ENCODE measurements at places on chromosomes 1 and 21.

DNA sequence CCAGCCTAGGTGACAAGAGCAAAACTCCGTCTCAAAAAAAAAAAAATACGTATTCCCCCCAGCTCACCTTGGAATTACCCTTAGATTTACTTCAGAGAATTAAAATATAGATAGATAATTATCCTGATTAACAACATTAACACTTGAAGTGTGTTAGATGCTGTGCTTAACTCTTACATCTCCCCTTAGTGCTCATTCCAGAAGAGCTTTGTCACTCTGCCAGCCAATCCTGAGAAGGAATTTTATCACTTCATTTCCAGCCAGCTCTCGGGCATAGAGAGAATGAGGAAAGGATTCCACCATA, 1.6 kb upstream of the SHC1 start:
- DNase-seq = no peak
- peaks cover 21% of the 10 kb centered on the region for H3K36me3 ChIP-seq
- H3K27me3 ChIP-seq = no peaks in the 10 kb centered on the region
- peaks cover 40% of the 10 kb centered on the region for H3K4me1 ChIP-seq
- H3K4me3 ChIP-seq = peak overlapping the region; percentile 70
- peak overlapping the region; percentile 86 for H3K27ac ChIP-seq

DNA sequence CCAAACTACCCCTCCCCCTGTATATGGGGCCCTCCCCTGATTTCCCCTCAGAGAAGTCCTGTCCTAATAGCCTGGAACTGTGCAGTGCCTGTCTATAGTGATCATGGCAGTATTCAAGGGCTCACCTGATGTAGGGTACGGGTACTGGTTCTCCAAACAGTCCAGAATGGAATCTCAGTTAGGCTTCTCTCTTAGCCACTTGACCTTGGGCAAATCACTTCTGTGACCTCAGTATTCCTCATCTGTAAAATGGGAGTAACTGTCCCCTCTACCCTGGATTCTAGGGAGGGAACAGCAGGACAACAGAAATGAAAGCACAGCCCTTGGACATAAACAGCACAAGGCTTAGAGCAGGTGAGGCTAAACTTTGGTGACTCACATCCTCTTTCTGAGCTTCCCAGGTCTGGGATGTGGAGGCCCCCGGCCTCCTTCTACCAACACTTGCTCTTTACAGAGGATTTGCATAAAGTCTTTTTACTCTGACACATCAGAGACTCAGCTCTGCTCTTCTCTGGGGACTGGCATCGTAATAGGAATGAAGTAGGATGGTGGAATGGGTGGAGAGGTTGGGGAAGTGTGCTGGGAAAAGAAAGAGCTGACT, 20.0 kb upstream of the PDZK1IP1 start:
- no peak overlapping the region for H3K4me3 ChIP-seq
- H3K27me3 ChIP-seq = no peaks in the 10 kb centered on the region
- H3K4me1 ChIP-seq = no peaks in the 10 kb centered on the region
- no peak overlapping the region for H3K27ac ChIP-seq

GRCh38 chr1:206706806-206707366, 22.2 kb downstream of the MAPKAPK2 start:
- peaks cover 10% of the 10 kb centered on the region for H3K4me1 ChIP-seq
- no peak overlapping the region for H3K4me3 ChIP-seq
- H3K27me3 ChIP-seq = no peaks in the 10 kb centered on the region
- no peaks in the 10 kb centered on the region for H3K36me3 ChIP-seq
- DNase-seq = no peak

DNA sequence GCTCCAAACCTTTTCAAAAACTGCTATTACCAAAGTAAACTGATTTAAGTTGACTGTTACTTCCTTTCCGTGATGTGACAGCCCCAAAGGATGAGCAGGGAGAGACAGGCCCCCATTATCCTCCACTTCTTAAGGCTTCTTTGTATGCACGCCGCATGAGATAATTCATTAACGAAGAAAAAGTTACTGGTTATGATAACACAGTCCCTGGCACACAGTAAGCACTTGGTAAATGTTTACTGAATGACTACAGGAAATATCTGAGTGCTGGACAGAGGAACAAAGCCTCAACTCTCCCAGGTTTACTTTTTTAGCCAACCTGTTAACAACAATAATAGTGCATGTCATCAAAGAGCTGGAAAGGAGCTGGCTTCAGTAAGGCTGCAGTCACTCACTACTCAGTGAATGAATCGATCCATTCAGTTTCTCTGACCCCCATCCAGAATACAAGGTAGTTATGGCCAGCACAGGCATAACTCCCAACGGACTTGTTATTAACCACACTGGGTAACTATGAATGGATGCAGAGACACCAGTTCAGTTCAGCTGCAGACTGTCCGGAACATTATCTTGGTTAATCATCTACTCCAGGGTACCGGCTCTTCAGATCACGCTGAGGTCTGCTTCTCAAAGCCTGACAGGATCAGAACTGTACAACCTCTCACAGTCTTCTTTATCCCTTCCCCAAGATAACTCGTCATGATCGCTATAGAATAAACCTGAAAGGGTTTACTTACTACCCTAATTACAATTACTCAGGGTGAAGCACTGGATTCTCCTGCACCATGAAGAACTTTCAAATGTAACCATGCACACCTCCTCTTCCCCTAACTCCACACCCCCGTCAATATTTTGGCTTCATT, 58.3 kb downstream of the TGFBR3 start:
- no peaks in the 10 kb centered on the region for H3K4me1 ChIP-seq
- DNase-seq = no peak

DNA sequence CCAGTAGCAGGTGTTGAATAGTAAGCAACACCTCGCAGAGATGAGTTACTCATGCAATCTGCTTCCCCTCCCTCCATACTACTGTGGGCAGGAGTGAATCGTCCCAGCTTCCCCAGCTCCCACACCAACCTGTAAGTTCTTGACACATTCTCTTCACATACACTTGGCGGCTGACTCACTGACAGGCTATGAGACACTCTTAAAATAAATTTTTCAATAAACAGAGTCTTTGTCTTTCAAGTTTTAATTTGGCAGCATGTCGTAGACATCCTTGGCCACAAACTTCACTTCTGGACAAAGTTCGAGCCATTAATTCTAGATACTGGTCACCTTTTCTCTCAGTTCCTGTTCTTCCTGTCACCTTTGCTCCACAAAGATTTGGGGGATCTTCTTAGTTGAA, 290.7 kb downstream of the TM2D1 start:
- no peak overlapping the region for H3K27ac ChIP-seq
- no peak overlapping the region for H3K4me3 ChIP-seq

- H3K27ac ChIP-seq = no peak overlapping the region
- DNase-seq = no peak
- H3K4me1 ChIP-seq = no peaks in the 10 kb centered on the region
- H3K4me3 ChIP-seq = no peak overlapping the region
Observed at GRCh38 chr1:107788206-107789202, 176.5 kb downstream of the VAV3 start.

DNA sequence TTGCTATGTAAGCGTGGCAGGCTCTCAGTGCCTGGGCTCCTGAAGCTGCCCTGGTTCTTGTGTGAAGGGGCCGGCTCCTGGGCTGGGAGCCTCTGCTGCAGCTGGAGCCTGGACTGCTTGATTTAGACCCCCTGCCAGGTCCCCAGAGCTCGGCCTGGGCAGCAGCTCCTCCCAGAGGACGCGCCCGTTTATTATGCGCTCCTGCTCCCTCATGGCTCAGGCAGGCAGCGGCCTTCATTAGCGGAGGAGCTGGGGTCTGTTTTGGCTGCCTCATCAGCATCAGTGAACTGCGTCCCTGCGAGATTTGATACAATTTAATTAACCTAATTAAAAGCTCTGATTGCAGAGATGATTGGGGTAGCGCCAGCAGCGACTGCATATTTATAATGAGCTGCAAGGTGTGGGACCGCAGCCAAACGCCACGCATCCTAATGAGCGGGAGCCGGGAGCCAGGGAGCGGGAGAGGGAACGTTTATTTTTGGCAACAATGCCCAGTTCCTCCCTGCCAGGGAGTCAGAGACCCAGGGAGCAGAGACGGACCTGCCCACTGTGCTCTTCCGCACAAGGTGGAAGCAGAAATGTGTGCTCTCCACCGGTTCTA, 16.6 kb downstream of the UTP11 start:
- no peaks in the 10 kb centered on the region for H3K4me1 ChIP-seq
- H3K27ac ChIP-seq = no peak overlapping the region
- H3K36me3 ChIP-seq = peaks cover 26% of the 10 kb centered on the region
- no peak overlapping the region for H3K4me3 ChIP-seq

- no peaks in the 10 kb centered on the region for H3K4me1 ChIP-seq
- no peaks in the 10 kb centered on the region for H3K36me3 ChIP-seq
- H3K27me3 ChIP-seq = peaks cover 7% of the 10 kb centered on the region
- DNase-seq = no peak
- H3K27ac ChIP-seq = no peak overlapping the region
- H3K4me3 ChIP-seq = no peak overlapping the region
Observed at GRCh38 chr1:110982320-110982719, 18.6 kb upstream of the LRIF1 start.

DNA sequence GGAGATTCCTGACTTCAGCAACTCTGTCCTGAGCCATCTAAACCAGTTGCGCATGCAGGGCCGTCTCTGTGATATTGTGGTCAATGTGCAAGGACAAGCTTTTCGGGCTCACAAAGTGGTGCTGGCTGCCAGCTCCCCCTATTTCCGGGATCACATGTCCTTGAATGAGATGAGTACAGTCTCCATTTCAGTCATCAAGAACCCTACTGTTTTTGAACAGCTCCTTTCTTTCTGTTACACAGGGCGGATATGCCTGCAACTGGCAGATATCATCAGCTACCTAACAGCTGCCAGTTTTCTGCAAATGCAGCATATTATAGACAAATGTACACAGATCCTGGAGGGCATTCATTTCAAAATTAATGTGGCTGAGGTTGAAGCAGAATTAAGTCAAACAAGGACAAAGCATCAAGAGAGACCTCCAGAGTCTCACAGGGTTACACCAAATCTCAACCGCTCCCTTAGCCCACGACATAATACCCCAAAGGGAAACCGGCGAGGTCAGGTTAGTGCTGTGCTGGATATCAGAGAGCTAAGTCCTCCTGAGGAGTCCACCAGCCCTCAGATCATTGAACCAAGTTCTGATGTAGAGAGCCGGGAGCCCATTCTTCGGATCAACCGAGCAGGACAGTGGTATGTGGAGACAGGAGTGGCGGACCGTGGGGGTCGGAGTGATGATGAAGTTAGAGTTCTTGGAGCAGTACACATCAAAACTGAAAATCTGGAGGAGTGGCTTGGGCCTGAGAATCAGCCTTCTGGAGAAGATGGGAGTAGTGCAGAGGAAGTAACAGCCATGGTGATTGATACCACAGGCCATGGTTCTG, 2.3 kb downstream of the ZBTB37 start:
- no peaks in the 10 kb centered on the region for H3K27me3 ChIP-seq
- H3K4me1 ChIP-seq = peaks cover 24% of the 10 kb centered on the region

DNA sequence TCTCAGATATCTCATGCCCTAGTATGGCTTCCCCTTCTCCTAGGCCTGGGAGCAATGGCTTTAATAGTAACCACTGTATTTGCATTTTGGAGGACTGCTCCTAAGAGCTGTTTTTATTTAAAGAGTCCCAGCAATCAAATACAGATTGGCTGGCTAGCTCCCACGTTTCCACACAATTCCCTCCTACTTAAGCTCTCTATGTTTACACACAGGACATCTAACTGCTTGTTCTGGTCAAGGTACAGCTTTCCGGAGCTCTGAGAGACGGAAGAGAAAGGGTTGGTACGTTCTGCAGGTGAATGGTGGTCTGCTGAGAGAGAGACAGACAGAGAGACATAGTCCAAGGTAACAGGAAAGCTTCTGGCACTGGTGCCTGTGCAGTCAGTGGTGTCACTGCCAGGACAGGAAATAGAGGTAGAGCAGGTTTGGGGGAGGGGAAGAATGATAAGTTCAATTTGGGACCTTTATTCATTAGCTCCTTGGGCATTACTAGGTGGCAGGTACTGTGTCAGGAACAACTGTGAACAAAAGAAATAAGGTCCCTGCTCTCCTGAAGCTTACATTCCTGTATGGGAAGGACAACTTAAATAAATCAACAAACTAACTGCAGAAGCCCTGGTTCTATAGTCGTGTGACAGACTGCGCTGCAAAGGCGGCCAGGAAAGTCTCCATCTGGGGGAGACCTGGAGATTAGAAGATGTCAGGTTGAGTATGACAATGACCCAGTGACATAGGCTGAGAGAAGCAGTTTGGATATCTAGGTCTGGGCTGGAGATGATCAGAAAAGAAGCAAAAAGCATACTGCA, 1.2 kb upstream of the SLC25A33 start:
- no peaks in the 10 kb centered on the region for H3K27me3 ChIP-seq
- H3K4me3 ChIP-seq = no peak overlapping the region
- peaks cover 42% of the 10 kb centered on the region for H3K4me1 ChIP-seq
- H3K36me3 ChIP-seq = no peaks in the 10 kb centered on the region
- peak overlapping the region; percentile 56 for H3K27ac ChIP-seq
